ENCODE measurements at places on chromosomes 12 and 14.

- no peak for DNase-seq
Measured at GRCh38 chr12:26156201-26156871, 31.5 kb upstream of the BHLHE41 start.

- DNase-seq = peak; percentile 11
Measured at GRCh38 chr14:41476526-41476925, 130.2 kb upstream of the LRFN5 start.

DNA sequence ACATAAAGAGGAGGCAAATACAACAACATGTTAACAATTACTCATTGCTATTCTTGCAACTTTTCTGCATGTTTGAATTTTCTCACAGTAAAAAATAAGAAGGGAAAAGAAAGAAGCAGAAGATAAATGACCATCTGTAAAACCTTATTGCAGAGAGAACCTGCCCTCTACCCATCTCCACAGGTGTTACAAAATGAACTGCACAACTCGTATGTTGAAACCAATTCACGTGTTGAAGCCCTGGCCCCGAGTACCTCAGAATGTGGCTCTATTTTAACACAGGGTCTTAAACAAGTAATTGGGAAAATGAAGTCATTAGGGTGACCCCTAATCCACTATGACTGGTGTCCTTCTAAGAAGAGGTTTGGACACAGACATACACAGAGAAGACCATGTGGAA is 39.5 kb downstream of the FOXN3 start:
- DNase-seq = no peak

GRCh38 chr12:31568498-31568897 is 22.4 kb downstream of the DENND5B start:
- DNase-seq = no peak

- peak; percentile 91 for DNase-seq
Measured at GRCh38 chr14:103372552-103373304, 12.5 kb upstream of the MARK3 start.

DNA sequence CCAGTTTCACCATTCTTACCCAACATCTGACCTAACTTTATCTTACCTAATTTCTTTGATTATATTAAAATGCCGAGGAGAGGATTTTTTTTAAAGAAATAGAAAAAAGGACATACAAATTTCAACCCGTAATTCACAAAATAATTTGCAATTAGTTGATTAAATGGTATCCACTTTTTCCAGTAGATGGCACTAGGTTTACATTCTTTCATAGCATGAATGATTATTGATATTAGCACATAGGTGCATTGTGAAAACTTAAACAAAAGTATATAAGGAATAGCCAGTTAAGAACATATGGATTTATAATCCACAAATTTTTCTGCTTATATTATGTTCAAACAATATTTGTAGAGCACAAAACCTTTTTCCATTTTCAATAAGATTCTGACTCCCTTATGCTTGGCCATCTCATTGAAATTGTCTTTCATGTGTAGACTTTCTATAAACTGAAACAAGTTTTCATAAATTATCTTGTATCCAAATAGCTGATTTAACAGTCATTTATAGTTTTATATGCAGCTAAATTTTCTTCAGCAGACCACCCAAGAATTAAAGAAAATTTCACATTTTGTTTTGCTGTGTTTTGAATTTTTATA is 35.3 kb downstream of the MSRB3 start:
- peak; percentile 52 for DNase-seq

GRCh38 chr12:112170376-112170775 is 45.0 kb downstream of the TRAFD1 start:
- DNase-seq = peak; percentile 22

DNA sequence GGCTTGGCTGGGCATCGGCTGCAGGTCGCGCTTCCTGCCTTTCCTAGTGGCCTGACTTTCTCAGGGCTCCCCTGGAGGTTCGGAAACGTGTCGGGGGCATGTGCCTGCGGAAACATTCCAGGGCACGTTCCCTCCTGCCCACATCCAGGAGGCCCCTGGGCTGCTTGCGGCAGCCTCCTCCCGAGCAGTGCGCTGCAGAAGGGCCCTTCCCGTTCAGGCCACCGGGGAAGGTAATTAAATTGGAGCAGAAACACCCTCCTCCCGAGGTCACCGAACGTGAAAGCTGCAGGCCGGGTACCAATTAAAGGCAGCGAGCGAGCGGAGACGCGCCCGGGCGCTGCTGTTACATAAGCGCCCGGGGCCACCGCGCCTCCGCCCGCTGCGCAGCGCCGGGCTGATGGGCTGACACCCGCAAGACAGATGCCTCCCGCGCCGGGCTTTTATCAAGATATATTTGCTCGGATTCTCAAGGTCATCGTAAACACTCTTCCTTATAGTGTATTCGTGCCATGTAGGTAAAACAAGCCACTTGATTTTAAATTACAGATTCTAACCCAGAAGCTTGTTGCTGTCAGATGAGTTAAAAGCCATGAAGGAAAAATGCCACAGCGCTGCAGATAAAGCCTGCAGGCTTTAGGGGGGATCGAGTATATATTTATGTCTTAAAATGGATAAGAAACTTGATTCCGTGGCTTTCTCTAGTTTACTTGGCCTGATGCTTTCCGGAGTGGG is 31.4 kb downstream of the SSPN start:
- DNase-seq = peak; percentile 34

GRCh38 chr12:74849801-74850200 is 312.2 kb downstream of the ATXN7L3B start:
- DNase-seq = no peak

GRCh38 chr12:43292699-43293098 is 259.3 kb downstream of the ADAMTS20 start:
- peak; percentile 21 for DNase-seq

GRCh38 chr14:97039717-97040363 is 242.7 kb downstream of the VRK1 start:
- no peak for DNase-seq

DNA sequence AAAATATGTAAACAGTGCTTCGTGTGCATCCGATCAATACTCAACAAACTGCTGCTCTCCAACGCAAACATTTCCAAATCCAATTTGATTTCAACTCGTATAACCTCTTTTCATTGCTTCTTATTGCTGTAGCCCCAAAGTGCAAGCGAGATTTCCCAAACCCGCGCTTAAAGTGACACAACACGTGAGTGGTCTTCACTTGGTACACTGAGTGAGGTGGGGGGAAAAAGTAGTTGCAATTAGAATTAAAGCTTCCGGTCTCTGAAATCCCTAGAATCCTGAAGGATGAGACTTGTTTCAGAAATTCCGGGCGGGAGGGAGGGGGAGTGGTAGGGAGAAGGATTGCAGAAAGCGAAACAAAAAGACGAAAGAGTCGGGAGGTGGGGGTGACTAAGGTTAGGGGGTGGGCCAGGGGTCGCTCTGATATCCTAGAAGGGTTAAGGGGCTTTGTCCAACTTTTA is 387.5 kb downstream of the BCAT1 start:
- DNase-seq = peak; percentile 9

DNA sequence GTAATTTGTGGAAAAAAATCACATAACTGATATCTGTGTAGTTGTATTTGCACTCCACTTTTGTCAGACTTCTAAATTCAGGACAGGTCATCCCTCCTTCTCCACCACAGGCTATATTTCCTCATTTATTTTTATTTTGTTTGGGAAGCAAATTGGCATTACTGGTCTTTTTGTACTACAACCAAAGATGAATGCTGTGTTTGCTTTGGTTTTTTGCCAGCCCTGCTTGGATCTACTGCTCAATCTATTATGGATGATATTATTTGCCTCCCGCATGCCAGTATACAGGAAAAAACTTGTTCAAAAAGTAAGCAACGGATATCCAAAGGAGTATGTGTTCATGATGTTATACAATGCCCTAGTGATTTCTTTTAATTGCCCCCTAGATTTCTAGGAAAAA is 948.8 kb downstream of the TRHDE start:
- DNase-seq = peak; percentile 68

- DNase-seq = no peak
Measured at GRCh38 chr12:29283969-29284700, 96.8 kb downstream of the ERGIC2 start.

DNA sequence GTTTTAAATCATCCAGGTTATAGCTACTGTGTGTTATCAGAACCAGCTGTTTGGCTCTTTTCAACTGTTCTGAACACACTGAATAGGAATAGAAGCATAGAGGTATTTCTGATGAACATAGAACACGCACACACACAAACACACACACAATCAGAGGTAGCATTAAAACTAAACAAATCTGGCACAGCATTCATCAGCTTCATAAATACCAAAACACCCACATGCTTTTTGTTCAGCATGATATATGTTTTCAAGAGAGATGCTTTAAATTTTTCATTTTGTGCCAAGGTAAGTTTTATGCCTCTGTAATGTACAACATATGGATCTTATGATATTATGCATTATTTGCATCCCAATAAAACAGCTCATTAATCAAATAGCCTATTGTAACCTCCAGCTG is 208.6 kb downstream of the GALC start:
- no peak for DNase-seq

DNA sequence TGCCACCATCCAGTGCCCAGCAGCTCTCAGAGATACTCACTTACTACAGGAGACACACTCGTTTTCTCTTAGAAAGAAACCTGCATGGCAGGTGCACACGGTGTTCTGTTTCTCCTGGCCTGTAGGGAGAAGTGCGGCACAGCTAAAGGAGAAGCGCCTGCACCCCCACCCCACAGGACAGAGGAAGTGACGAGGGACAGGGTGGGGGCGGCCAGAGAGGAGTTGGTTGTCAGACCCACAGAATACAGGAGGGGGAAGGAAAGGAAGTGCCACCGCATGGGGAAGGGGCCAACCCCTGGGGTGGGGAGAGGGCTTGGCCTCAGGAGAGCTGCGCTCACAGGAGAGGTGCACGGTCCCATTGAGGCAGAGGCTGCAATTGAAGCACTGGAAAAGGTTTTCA is 8.8 kb downstream of the TNFRSF1A start:
- no peak for DNase-seq

DNA sequence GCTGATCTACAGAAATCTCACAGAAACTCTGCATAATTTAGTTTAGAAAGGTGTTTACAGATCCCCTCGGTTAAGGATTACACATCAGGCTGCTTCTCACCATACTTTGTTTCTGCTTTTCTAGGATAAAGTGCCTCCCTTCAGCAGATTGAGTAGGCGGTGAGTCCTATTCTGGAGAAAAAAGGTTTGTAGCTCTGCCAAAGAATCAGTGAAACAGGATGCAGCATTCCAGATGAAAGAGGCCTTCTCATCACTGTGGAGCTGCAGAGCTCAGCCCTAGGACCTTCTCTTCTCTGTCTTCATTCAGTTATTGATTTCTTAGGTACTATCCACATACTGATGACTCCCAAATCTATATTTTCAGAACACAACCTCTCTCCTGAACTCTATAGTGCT is 155.5 kb upstream of the KRR1 start:
- DNase-seq = peak; percentile 29

All from MCF 10A (cell line).